ENCODE measurements at places on chromosomes 4 and X.
A peak's percentile ranks its signal among the peaks of the same experiment; 100 is the strongest.

GRCh38 chr4:52657618-52658501 lies 1.2 kb downstream of the USP46 start:
- DNase-seq = no peak

GRCh38 chr4:159685340-159686092 lies 582.6 kb downstream of the RAPGEF2 start:
- no peak for DNase-seq

DNA sequence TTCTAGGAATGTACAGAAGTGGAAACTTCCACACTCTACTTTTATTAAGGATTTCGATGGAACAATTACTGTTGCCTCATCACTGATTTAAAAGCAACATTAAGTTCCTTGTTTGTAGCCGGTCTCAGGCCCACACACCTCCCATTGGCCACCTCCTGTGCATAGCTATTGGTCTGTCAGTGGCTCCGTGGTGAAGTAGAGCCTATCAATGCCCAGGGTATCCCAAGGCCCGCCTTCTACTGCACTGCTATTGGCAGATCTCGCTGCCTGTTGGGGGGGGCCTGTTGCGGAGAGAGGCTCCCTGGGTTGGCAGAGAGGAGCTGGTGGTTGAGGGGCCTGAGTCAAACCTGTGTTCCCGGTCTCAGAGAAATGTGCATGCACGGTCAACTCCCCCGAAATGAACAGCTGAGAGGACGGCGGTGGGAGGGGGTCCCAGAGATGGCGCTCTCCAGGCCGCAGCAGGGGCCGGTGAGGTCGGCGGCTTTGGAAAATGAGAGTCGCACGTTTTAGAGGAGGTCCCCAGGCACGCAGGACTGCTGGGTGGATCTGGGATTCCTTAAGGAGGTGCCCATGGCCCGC lies 4.9 kb upstream of the ARAF start:
- peak; percentile 88 for DNase-seq

DNA sequence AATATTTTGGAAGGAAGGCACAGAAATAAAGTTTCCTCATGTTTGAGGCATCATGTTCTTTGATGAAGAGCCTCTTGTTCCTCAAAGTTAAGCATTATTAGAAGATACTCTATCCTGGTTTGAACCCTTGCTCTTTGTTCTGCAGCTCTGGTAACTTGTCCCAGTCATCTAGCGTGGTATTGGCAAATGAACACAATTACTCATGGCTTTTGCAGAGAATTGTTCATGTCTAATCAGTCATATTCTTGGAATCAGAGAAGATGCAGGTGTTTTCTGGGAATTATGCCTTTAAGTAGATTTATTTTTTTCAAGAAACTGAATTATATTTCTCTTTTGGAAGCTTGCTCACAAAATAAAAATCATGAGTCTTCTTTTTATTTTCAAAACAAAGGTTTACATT lies 52.9 kb upstream of the HPGDS start:
- no peak for DNase-seq

DNA sequence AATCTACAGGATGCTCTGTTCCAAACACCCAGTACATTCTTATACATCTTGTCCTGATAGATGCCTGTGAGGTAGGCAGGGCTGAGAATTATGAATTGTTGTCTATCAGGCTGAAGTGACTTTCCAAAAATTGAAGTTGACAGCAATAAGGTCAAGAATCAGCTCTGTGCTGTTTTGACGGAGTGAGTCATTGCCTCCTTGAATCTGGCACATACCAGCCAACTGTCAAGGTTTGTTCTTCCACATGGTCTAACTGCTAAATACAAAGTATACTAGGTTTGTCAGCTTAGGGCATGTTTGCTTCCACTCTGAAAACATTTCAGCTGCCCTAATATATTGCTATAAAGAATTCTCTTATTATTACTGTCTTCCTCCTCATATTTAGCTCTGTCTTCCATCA lies 32.3 kb downstream of the SH3RF1 start:
- DNase-seq = no peak

DNA sequence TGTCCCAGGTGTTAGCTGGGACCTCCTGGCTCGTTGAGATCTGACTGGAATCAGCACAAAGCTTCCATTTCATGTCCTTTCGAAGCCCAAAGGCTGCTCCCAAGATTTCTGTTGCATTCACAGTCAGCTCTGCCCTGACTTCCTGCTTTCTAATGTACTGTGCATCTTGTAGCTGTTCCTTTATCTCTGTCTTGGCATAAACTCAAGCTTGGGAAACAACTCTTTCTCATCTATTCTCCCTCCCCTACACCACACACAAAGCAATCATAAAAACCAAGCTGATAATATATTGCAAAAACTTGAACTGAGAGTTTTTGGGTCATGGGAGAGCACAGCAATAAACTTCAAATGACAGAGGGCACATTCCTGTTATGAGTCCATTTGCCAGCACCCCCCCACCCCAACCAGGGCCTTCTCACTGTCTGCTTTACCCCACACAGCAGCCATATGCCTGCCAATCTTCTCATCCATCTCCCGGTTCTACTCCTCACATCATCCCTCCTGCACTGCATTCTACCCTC lies 76.3 kb downstream of the SYNPO2 start:
- DNase-seq = no peak

GRCh38 chr4:121242188-121242750 lies 78.1 kb upstream of the TNIP3 start:
- DNase-seq = no peak

DNA sequence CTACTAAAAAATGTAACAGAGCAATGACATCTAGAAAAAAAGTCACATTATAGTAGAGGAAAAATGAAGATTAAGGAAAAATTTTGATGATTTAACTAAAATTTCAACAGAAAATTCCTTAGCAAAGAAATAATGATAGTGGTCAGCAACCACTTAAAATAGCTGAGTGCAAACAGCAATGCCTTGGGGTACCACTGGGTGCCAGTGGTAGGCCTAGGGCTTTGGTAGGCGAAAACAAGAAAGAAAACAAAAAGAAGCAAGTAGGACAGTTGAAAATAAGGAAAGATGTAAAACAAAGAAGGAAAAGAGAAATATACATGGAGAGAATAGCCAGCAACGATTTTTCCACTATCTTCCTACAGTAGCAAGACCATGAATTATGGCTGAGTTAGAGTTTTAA lies 313.5 kb upstream of the IRS4 start:
- no peak for DNase-seq

- peak; percentile 61 for DNase-seq
Measured at GRCh38 chr4:18020671-18021469, 685 bp downstream of the LCORL start.

GRCh38 chr4:108003982-108004515 lies 14.4 kb downstream of the HADH start:
- DNase-seq = no peak

GRCh38 chr4:26005764-26006163 lies 91.7 kb downstream of the SMIM20 start:
- no peak for DNase-seq
